ENCODE measurements at places on chromosomes 11 and 22.

- no peak for DNase-seq
Measured at GRCh38 chr11:120227228-120227852, 12.6 kb upstream of the POU2F3 start.

GRCh38 chr11:114478768-114479167 is 39.5 kb downstream of the REXO2 start:
- no peak for DNase-seq

GRCh38 chr11:19683141-19683805 is 29.4 kb upstream of the NAV2 start:
- no peak for DNase-seq

DNA sequence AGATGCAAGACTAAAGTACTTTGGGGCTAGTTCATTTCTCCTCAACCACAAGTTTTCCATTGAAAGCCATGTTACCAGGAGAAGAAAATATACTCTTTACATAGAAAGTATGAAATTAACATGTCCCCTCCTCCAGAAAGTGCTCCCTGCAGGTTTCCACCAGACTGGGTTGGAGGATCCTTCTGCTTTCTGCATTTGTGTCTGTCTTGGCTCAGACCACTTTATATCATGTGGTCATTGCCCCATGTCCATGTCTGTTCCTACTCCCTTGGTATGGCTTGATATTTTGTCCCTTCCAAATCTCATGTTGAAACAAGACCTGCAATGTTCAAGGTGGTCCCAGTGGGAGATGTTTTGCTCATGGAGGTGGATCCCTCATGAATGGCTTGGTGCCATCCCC is 28.4 kb upstream of the ACER3 start:
- DNase-seq, result no peak

DNA sequence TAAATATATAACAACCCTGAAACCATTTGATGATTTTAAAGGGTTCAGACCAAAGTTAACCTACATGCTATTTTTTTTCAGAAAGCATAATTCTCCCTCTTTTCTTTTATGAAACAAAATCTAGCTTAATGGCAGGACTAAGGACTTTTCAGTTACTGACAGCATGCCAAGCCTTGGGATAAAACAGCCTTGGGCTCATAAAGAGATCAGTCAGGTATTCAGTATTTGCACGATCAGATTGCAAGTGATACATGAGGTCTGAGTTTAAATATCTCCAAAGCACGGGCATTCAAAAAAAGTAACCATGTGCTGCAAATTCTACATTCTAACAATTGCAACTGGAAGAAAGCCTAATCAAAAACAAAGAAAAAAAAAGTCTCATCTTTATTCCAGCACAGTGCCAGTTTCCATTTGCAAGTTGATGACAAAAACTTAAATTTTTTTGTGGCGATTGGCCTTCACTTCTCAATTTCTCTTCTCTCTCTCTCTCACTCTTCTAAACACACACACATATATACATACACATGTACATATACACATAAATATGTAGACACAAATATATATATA is 60.1 kb downstream of the CTSC start:
- no peak for DNase-seq

DNA sequence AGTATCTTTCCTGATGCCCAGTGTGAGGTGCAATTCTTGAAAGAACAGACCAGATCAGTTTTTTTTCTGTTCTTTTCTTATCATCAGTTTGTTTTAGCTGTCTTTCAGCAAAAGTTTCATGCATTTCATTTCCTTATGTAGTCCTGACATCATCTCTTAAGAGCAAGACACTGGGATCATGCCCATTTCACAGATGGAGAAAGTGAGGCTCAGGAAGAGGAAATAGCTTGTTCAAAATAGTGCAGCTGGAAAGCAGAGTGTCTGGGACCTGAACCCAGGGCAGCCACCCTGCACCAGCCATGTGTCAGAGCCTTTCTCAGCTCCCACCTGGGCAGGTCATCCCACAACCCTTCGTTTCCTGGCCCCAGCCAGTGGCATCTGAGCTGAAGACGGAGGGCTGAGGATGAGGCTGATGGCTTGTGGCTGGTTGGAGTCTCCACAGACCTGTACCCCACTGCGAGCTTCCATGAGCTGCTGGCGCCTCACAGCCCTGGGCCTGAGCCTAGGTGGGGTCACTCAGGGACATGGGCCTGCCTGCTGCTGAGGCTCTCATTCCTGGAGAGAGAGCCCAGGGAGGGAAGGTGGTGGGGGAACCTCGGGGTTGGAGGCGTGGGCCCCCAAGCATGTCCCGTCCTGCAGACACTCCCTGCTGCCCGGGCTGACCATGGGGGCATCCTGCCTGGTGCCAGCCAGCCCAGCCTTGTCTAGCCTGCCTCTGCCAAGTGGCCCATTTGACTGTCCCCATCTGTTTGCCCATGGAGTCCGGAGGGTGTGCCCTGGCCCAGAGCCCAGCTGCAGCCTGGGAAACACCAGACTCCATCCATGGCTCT is 61.8 kb downstream of the SMIM38 start:
- no peak for DNase-seq

GRCh38 chr22:30010789-30011405 is 69.4 kb upstream of the HORMAD2 start:
- DNase-seq, result no peak

DNA sequence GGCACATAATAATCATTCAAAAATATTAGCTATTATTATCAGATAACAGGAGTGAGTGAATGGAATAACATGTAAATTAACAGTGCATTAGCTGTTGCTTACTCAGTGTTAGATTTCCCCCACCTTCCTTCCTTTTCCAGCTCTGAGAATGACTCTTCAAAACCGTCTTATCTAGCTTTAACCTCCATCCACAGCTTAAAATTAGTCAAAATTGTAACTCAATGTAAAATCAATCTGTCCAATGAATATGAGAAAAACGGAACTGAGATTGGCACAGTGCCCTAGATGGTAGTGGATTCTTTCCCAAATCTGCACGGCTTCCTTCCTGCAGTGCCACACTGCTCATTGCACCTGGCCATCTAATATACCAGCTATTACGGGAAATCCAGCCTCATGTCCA is 156.8 kb upstream of the BDNF start:
- DNase-seq, result no peak

- DNase-seq, result no peak
Measured at GRCh38 chr22:45157907-45158306, 5.8 kb upstream of the NUP50 start.

GRCh38 chr11:3170044-3170755 is 5.1 kb upstream of the OSBPL5 start:
- DNase-seq, result no peak

DNA sequence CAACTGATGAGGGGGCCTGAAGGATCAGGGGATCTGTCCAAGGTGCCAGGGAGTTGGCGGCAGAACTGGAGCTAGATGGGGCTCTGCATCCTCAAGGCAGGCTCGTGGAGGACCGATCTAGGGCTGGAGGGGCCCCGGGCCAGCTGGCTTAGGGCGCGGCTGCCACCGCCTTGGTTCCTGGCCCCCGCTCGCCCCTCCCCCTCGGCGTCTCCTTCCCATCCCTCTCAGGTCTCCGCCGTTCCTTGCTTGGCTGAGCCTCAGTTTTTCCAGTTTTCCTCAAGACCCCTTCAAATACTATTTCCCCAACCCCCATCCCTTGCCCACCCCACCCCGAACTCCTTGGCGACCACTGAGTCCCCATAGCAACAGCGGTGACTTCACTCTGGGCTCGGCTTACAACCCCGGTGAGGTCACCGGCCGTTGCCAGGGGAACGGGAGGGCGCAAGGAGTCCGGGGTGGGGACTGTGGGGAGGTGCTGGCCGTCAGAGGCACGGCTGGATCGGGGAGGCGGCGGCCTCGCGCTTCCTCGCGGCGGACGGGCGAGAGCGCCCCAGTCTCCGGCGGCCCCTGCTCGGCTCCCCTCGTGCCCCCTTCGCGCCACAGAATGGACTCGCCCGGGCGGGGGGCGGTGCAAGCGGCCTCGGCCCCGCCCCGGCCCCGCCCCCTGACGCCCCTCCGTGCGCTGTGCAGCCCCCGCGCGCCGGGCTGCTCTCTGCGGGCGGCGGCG is 7.5 kb downstream of the FREY1 start:
- peak; percentile 94 for DNase-seq

GRCh38 chr22:39524089-39524752 is 3.9 kb downstream of the ATF4 start:
- DNase-seq, result no peak

- no peak for DNase-seq
Measured at GRCh38 chr11:128420265-128420664, 167.1 kb downstream of the ETS1 start.

GRCh38 chr22:35229865-35230264 is 27.4 kb upstream of the HMGXB4 start:
- no peak for DNase-seq

DNA sequence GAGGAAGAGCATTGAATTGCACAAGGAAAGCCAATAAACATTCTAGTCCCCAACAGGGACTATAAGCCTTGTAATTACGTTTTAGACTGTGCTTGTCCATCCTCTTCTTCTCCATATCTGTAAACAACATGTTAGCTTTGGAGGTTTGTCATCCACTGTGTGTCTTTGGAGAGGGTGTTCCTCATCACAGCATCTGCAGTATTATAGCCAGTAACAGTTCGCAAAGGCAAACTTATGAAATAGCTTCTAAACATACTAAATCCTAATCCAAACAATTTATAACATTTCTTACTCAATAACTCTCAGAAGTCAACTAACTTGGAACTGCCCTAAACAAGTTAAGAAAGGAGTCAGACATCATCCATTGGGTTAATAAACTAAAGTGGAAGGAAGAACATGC is 10.3 kb upstream of the BDNF start:
- no peak for DNase-seq

DNA sequence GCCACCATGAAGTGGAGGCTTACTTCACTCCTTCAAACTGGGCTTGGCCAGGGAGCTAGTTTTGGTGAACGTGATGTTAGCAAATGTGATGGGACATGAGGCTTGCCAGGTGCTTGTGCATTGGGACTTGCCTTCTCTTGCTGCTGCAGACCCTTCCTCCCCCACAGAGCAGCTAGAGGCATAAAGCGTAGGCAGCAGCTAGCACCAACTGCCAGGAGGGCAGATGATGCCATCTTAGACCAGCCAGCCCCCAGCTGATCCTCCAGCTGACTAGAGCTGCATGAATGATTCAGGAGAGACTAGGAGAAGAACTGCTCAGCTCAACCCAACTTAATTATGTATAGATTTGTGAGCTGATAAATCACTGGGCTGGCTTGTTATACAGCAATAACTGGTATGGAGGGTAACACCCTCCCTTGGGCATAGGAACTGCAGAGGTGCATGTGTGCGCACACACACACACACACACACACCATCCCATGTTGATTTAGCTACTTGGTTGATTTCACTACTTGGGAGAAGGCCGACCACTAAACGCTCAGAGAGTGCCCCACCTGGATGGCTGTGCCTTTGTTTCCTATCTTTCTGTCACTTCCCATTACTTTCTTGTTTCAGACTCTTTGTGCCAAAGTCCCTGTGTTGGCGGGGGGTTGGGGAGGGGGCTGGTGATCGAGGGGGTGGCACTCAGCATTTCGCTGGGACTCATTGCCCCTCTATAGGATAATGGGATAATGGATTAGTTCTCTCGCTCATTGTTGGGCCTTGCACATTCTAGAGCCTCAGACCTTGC is 202.8 kb downstream of the ADAMTS15 start:
- DNase-seq, result no peak

- peak; percentile 75 for DNase-seq
Measured at GRCh38 chr22:35150183-35151107, 84.5 kb downstream of the ISX start.

- DNase-seq, result no peak
Measured at GRCh38 chr11:75337195-75337654, 14.2 kb downstream of the ARRB1 start.

DNA sequence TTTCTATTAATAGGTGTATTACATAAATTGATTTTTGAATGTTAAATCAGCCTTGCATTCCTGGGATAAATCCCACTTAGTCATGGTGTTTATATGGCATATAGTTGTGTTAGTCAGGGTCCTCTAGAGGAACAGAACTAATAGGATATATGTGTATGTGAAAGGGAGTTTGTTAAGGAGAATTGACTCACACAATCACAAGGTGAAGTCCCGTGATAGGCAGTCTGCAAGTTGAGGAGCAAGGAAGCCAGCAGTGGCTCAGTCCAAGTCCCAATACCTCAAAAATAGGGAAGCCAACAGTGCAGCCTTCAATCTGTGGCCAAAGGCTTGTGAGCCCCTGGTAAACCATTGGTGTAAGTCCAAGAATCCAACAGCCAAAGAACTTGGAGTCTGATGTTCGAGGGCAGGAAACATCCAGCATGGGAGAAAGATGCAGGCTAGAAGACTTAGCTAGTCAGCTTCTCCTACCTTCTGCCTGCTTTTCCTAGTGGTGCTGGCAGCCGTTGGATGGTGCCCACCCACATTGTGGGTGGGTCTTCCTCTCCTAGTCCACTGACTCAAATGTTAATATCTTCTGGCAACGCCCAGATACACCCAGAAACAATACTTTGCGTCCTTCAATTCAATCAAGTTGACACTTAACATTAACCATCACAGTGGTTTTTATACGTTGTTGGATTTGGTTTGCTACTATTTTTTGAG is 12.9 kb downstream of the SFI1 start:
- DNase-seq, result no peak

DNA sequence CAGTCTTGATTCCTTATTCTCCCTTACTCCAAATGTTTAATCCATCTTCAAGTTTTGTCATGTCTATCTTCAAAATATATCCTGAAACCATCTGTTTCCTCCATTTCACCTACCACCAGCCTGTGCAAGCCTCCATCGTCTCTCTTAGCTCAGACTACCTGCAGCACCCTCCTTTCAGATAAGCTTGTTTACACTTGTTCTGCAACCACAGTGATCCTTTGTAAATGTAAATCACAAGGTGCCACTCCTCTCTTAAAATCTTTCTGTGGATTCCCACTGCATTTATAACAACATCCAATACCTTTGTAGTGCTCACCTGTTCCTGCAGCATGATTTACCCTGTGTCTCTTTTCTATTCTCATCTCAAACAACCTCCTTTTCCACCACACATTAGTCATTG is 31.8 kb upstream of the GPR83 start:
- DNase-seq, result no peak

- DNase-seq, result no peak
Measured at GRCh38 chr11:124301548-124301947, 12.2 kb downstream of the OR8D1 start.

GRCh38 chr11:58730507-58731089 is 1.1 kb downstream of the GLYAT start:
- no peak for DNase-seq

DNA sequence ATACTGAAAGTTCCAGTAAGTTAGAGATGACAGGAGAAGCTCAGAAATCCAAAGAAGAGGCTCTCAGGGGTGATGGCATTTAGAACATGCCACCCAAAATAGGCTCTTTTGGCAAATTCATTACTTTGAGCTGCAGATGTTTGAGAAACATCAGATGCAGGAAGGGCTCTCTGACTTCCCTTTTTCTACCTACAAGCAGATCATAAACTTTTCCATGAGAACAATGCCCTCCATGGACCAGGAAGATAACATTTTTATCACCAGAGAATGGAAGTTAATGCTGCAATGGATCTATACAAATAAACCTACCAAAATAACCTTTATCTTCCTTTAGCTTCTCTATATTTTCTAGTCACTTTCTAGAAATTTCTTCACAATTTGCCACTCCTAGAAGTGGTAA is 32.7 kb upstream of the FAR1 start:
- no peak for DNase-seq
